ENCODE measurements at places on chromosomes 2 and 18. TPM values are rescaled to one million over a fixed set of nuclear protein-coding genes. Genes with fewer than 3 reads are reported as not detected.

DNA sequence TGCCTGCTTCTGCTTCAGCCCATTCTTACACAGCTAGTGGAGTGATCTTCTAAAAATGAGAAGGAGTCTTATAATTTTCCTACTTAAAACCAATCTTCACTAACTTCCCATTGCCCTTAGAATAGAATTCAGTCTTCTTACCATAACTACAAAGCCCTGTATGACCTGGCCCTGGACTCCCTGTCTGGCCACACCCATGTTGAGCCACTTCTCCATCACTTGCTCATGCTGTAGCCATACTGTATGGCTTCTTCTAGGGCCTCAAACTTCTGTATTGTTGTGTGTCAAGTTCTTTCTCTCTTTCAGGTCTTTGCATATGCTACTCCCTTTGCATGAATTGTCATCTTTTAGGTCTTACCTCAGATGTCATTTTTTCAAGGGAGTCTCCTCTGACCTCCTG lies 11.2 kb downstream of the DGUOK start:
- H3K4me1 ChIP-seq, result peaks cover 26% of the 10 kb centered on the region
- no peaks in the 10 kb centered on the region for H3K27me3 ChIP-seq
- H3K36me3 ChIP-seq, result peaks cover 41% of the 10 kb centered on the region
- no peak overlapping the region for H3K4me3 ChIP-seq

DNA sequence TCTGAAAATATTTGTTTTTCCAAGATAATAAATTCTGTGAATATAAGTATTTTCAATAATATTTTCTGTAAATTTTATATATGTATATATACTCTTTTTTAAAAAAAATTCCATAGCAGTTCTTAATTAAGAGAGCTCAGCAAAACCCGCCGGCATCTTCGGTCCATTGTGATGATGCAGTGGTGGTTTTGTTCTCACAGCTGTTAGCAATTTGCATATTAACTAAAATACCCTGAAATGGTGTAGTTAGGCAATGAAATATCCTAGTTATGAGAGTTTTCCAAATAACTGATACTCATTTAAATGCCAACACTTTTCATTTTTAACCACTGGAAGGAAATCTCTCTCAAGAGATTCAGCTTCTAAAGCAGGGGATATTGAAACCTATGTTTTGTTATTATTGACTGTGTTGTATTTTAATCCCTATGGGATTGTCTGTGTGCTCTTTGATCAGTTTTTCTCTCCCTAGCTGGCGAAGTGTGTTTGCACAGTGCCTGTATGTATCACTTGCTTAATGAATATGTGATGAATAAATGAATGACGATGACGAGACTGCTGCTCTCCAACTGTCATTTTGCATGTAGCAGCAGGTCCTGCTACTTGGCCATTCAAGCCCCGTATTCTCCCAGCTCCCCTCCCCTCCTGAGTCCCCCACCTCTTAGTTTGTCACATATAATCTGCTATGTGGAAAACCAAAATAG lies 42.4 kb downstream of the PSMG2 start:
- no peak overlapping the region for H3K4me3 ChIP-seq
- H3K36me3 ChIP-seq, result no peaks in the 10 kb centered on the region
- peaks cover 9% of the 10 kb centered on the region for H3K4me1 ChIP-seq
- peaks cover 16% of the 10 kb centered on the region for H3K27me3 ChIP-seq

- peaks cover 84% of the 10 kb centered on the region for H3K36me3 ChIP-seq
- H3K4me1 ChIP-seq, result peaks cover 2% of the 10 kb centered on the region
- peak; percentile 87 for DNase-seq
- H3K27ac ChIP-seq, result peak within 1 kb of the TSS; percentile 95
- H3K4me3 ChIP-seq, result peak within 1 kb of the TSS; percentile 92
Observed at GRCh38 chr18:3450012-3450798, at the start of gene TGIF1. Gene TGIF1 (plus strand): TSS chr18:3450172. CDS start chr18:3450490, 318 bp downstream.

DNA sequence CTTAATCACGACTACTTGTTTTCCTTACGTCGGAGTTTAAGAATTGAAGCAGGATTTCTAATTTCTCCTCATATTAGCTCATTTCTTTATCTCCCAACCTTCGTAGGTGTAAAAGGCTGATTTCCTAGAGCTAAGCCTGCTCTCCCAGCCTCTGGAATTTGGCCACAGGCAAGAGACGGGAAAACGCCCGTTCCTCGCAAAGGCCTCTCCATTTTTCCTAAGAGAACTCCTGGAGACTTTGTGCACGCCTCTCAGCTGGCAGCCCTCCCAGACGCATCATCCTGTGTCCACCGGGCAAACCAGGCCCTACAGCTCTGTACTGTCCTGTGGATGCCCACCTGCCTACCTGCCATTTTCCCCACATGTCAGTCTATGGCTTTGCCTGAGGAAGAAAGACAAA lies 106.3 kb downstream of the FTCDNL1 start:
- H3K36me3 ChIP-seq, result no peaks in the 10 kb centered on the region
- H3K4me1 ChIP-seq, result peaks cover 5% of the 10 kb centered on the region
- peaks cover 22% of the 10 kb centered on the region for H3K27me3 ChIP-seq
- H3K27ac ChIP-seq, result no peak overlapping the region

SKOR2 gene
- not detected for total RNA-seq

GRCh38 chr2:54757500-54757899 lies 34.0 kb downstream of the EML6 start:
- no peak overlapping the region for H3K27ac ChIP-seq
- H3K27me3 ChIP-seq, result no peaks in the 10 kb centered on the region
- peaks cover 14% of the 10 kb centered on the region for H3K4me1 ChIP-seq

DNA sequence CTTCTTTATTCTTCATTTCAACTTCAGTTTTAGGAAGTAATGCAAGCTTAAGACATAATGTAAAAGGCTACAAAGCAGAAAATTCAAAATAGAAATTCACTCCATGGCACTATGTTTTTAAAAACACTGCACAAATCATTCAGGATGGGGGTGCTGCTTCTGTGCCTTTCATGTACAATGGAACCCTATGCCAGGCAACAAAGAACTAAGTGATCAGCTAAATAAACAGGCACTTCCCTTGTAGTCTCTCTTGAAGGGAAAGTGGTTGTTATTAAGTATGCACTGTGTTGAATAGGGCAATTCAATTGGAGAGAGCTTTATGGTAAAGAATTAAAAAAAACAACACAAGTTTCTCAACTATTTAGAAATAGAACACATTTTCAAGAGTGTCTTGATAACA lies 10.9 kb upstream of the ERBB4 start:
- H3K36me3 ChIP-seq, result no peaks in the 10 kb centered on the region
- no peak overlapping the region for H3K4me3 ChIP-seq
- H3K27ac ChIP-seq, result no peak overlapping the region
- DNase-seq, result no peak

- H3K4me1 ChIP-seq, result no peaks in the 10 kb centered on the region
- no peak overlapping the region for H3K27ac ChIP-seq
- H3K36me3 ChIP-seq, result no peaks in the 10 kb centered on the region
Observed at GRCh38 chr2:59868981-59869380, 684.5 kb downstream of the BCL11A start.

TNS1 gene
- total RNA-seq, result 2.3 TPM

GRCh38 chr2:71474116-71474743 lies 20.9 kb downstream of the DYSF start:
- H3K4me3 ChIP-seq, result no peak overlapping the region
- H3K36me3 ChIP-seq, result no peaks in the 10 kb centered on the region
- H3K27me3 ChIP-seq, result peaks cover 10% of the 10 kb centered on the region
- DNase-seq, result no peak

GRCh38 chr18:30999887-31000628 lies 42.5 kb downstream of the DSC3 start:
- H3K36me3 ChIP-seq, result no peaks in the 10 kb centered on the region
- no peak overlapping the region for H3K27ac ChIP-seq
- H3K4me3 ChIP-seq, result no peak overlapping the region
- H3K4me1 ChIP-seq, result peaks cover 10% of the 10 kb centered on the region

DNA sequence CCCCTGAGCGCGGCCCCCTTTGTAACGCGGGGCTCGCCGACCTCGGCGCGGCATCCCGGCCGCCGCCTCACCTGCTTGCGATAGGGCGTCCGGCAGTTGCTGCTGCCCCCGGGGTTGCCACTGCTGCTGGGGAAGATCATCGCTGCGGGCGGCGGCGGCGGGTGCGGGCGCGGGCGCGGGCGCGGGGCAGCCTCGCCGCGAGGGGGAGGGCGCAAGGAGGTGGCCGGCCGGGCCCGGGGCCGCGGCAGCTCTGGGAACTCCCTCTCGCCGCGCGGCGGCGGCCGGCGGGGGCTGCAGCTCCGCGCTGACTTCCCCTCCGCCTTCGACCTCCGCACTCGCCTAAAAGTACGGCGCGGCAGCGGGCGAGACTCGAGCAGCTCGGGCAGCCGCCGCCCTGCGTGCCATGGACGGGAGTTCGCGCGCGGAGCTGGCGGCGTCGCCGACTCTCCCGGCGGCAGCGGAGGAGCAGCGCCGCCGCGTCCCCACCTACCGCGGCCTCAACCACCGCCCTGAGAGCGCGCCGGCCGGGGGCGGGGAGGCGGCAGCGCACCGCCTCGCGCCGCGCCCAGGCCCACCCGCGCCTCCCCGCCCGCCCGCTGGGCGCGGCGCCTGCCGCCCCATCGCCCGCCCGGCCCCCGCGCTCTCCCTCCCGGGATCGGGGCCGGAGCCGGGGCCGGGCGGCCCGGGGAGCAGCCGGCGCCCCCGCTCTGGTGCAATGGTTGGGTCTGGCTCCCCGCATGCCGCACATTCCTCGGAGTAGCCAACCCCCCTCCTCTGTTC lies 86.0 kb downstream of the RBMS1 start:
- peak; percentile 66 for DNase-seq
- H3K36me3 ChIP-seq, result peaks cover 51% of the 10 kb centered on the region
- H3K27ac ChIP-seq, result peak overlapping the region; percentile 55
- peak overlapping the region; percentile 63 for H3K4me3 ChIP-seq
- H3K27me3 ChIP-seq, result no peaks in the 10 kb centered on the region
- H3K4me1 ChIP-seq, result peaks cover 63% of the 10 kb centered on the region

DNA sequence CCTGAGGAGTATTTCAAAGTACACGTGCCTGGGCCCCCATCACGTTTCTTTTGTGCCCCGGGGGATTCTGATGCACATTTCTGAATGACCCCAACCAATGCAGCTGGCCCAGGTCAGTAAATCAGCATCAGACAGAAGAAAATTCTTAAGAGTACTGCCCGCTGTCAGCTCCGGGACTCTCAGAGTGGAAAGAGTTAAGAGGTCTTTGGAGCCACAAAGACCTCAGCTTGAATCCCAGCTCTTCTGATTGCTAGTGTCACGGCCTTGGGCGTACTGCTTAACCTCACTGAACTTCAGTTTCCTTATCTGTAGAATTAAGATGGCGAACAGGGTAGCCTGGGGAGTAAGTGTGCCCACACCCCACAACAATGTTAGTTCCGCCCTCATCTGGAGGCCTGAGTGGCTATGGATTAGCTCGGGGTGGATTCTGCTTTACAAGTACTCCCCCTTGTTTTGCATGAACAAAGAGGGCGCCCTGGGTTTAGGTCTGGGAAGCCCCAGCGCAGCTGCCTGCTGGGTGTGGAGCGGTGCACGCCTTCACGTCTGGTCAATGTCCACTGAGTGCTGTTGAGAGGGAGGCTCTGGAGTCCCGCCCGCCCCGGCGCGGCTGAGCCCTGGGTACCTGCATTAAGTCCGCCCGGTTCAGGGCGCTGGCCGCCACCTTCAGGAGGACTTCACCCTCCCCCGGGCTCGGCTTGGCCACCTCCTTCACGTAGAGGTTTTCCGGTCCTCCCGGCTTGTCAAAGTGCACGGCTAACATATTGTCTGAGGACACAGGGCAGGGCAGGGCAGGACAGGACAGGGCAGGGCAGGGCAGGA lies 858 bp downstream of the TP53I3 start:
- peaks cover 40% of the 10 kb centered on the region for H3K36me3 ChIP-seq
- peaks cover 10% of the 10 kb centered on the region for H3K4me1 ChIP-seq
- peak; percentile 81 for DNase-seq
- peak overlapping the region; percentile 80 for H3K27ac ChIP-seq
- H3K27me3 ChIP-seq, result no peaks in the 10 kb centered on the region

RGPD3 gene
- not detected for total RNA-seq

SERPINB11 gene
- total RNA-seq, result not detected

- no peaks in the 10 kb centered on the region for H3K27me3 ChIP-seq
- peaks cover 24% of the 10 kb centered on the region for H3K4me1 ChIP-seq
- peaks cover 4% of the 10 kb centered on the region for H3K36me3 ChIP-seq
- H3K4me3 ChIP-seq, result no peak overlapping the region
Observed at GRCh38 chr2:31110431-31110830, 27.8 kb downstream of the GALNT14 start.

- peaks cover 22% of the 10 kb centered on the region for H3K4me1 ChIP-seq
- H3K4me3 ChIP-seq, result peak overlapping the region; percentile 99
- peak overlapping the region; percentile 50 for H3K27ac ChIP-seq
- H3K27me3 ChIP-seq, result no peaks in the 10 kb centered on the region
Observed at GRCh38 chr2:15940661-15941480, 521 bp downstream of the MYCN start.

DNA sequence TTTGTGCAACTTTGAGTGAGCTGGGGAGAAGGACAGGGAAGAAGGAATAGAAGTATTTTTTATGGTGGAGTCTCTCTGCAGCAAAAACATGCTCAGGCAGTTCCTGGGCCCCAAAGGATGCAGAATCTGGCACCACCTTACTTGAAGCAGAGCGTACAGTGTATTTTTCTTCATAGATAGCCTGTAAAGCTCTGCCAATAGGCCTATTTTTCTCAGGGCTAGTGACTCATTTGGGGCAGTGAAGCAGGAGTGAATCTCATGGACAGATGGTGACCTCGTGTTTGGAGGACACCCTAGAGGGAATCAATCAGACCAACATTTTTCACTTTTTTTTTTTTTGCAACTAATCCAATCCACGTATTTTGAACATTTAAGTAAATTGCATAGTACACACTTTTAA lies 268.1 kb upstream of the CXCR4 start:
- H3K27me3 ChIP-seq, result peaks cover 8% of the 10 kb centered on the region
- no peak overlapping the region for H3K4me3 ChIP-seq
- no peak overlapping the region for H3K27ac ChIP-seq

GRCh38 chr2:25098670-25099486 lies 57.0 kb downstream of the EFR3B start:
- H3K36me3 ChIP-seq, result no peaks in the 10 kb centered on the region
- H3K27me3 ChIP-seq, result peaks cover 61% of the 10 kb centered on the region
- H3K27ac ChIP-seq, result no peak overlapping the region
- DNase-seq, result no peak
- no peaks in the 10 kb centered on the region for H3K4me1 ChIP-seq
- no peak overlapping the region for H3K4me3 ChIP-seq

DNA sequence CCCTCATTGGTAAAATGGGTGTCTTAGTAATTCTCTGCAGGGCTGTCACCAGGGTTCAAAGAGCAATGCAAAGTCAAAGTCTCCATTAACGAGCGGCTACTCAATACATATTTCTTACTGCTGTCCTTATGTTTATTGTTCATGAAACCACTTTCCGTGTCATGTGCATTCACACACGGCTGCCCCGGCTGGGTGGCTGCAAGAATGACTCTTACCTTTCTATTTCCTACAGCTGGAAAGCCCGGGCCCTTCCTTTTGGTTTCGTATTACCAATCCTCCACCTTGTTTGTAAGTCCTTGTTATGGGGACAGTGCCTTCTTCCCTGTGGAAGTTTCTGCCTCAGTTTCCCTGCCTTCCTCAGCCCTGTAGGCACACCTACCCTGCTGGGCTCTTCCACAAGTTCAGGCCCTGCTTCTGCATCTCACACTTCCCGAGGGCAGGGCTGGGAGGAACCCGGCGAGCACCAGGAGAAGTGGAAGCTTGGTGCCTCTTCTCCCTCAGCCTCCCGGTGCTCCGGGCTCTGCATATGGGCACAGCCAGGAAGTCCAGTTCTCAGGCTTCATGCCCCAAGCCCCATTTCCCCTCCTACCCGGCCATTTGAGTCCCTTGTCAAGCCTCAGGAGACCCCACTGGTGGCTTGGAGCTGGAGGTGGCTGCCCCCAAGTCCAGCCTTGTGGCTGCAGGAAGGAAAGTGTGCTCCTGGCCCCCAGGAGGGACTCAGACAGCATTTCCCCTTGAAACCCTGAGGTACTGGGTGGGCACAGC lies 18.7 kb upstream of the ACKR3 start:
- DNase-seq, result no peak
- H3K36me3 ChIP-seq, result no peaks in the 10 kb centered on the region

All from Calu3 (cell line).